ELR (cell line): ENCODE measurements at places on chromosomes 5 and 9.

- no peak for DNase-seq
These were observed 42.6 kb downstream of the MLLT3 start for GRCh38 chr9:20579524-20580314.

DNA sequence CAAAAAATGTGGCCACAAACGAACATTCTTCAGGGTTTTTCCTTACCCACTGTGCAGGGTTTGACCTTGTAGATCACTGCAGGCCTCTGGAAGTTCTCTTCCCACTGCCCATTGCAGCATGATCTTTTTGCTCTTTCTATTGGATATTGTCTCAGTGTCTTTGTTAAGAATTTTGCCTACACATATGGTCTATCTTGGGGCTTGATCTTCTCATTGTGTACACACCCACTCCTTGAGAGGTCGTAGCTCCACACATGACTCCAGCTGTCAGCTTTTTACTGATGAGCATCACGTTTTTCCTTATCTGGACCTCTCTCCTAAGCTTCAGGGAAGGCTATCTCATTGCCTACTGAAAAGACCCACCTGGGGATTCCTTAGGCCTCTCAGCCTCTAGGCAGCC, 3.0 kb upstream of the GLRX start:
- DNase-seq: no peak

DNA sequence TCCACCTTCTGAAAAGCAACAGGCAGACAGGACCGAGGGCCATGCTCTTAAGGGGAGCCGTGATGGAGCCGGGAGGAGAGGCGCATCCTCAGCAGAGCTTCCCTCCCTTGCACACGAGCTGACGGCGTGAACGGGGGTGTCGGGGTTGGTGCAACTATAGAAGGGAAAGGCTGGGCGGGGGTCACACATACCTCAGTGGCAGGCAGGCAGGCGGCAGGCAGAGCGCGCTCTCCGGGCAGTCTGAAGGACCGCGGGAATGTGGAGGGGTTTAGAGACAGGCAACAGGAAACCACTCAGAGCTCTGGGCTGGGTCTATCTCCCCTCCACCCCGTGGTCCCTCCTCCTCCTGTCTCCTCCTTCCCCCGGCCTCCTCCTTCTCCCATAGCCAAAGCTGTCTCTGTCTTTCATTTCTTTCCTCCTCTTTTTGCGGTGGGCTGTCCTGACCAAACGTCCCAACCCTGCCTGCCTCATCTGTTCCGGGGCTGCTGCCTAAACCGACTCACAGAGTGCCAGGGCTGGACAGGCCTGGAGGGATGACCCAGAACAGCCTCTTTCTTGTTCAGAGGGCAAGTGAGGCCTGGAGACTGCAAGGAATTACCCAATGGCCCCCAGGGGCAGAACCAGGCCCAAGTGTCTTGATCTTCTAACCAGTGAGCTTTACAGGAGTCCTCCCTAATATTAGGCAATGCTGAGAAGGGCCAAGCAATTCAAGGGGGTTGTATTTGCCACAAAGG, at the start of gene SPARC:
Gene SPARC (minus strand): TSS at position 242 of the 734 bp plus-strand sequence. CDS start 10,727 bp downstream, outside the sequence.
- DNase-seq: peak; percentile 94

GRCh38 chr9:125758986-125759763, 12.0 kb downstream of the PBX3 start:
- no peak for DNase-seq

DNA sequence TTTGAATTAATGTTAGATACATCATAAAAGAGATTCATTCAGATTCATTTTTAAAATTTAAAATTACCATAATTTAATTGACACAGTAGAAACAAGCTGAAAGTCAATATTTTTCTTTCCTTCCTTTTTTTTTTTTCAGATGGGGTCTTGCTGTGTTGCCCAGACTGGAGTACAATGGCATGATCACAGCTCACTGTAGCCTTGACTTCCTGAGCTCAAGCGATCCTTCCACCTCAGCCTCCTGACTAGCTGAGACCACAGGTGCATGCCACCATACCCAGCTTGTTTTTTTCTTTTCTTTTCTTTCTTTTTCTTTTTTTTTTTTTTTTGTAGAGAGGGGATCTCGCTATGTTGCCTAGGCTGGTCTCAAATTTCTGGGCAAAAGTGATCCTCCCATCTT, 131.6 kb upstream of the TBCA start:
- no peak for DNase-seq

DNA sequence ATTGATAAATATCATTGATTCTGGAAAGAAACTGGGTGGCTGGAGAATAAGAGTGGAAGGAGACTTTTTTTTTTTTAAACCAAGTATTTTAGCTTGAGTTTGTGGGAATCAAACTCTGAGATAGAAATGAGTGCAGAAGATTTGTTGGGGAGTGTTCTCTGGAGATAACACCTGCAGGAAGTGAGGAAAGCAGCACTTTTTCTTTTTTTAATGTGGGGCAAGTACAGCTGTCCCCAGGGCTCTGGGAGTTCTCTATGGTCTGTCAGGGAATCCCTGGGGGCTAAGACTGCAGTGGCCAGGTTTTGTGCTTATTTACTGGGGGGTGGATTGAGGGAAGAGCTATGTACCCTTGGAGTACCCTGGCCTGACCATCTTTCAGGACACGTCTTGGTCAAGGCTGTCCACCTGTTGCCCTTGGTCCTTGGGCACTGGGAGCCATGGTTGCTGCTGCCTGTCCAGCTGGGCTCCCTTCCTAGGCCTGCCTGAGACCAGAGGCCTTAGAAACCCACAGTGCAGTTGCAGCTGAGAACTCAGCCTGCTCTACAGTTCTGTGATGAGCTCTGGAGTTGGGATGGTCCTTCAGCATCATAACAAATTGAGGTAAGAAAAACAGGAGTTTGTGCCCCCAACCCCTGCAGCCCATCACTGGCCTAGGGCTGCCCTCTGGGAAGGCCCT, 85.8 kb downstream of the PHAX start:
- no peak for DNase-seq

- DNase-seq: no peak
These were observed 946.3 kb downstream of the DTWD2 start for GRCh38 chr5:118042076-118042475.

DNA sequence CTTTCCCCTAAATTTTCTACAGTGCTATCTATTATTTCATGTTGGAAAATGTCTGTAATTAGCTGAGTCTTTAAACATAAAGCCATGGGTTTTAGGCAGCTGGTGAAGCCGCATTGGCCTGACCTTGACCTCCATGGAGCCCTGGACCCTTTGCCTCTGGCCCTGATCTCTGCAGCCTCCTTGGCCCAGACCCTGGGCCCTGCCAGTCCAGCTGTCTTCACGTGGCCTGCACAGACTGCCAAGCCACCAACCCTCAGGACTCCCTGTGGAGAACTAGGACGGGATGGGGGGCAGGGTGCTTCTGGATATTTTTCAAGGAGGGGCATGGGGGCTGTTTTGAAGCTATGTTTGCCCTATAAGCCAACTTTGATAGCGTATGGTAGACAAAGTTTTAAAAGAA, 29.8 kb upstream of the PPARGC1B start:
- DNase-seq: no peak

DNA sequence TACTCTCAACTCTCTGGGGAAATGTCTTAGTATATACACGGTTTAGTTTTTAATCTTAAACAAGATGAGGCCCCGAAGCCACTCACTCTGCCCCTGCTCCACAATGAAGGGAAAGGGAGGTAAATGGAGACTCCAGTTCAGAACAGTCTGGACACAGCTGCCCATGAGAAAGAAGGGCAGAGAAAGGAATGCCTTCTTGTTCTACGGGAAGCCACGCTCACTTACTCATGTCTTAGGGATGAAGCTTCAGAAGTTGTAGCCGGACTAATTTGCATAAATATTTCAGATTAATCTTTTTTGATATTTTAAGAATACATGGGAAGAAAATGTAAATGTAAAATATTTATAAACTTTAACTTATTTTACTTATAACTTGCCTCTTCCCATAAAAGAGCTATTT, 94.0 kb downstream of the COL23A1 start:
- peak; percentile 9 for DNase-seq

DNA sequence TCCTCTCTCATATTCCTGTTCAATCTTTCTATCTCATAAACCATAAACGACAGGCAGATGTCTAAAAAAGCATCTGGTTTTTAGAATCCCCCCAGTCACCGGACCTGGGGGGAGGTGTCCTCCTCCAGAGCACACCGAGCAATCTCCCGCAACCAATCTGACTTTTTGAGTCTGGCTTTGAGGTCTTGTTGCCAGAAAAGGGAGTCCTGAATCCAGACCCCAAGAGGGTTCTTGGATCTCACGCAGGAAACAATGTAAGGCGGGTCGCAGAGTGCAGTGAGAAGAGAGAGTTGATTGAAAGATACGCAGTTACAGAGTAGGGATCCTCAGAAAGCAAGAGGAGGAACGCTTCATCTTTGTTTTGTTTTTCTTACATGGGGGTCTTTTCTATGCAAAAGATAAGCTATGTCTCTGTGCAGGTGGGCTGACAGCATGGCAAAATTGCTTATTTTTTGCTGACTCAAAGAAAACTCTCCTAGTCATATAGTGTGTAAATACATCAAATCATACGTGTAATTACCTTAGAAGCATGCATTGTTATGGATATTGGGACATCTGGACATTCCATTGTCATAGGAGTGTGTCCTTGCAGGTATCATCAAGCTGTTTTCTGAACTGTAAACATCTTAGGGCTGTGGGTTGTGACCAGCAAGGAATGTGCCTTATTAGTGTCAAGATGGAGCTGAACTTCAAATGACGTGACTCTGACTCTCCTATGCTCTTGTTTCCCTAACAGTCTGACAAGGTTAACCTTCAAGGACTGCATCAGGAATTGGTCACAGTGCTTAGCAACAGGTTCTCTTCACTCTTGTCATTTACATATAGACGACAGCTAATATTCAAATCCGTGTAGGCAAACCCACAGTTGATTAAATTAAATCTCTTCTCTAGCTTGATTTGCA, 159.3 kb upstream of the DAPK1 start:
- DNase-seq: no peak

DNA sequence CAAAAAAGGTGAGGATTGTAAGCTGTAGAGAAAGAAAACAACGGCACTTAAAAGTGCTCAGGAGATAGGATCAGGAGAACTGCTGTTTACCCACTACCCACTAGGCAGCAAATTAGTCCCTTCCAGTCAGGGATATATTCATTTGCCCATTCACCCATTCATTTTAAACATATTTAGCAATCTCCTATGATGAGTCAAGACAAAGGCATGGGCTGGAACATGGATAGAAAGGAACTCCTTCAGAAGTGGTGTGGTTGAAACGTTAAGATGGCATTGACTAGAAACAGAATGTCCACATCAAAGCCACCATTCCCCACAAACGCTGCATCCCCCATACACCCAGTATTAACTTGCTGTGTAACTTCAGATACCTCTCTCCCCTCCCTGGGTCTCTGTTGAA, 225.7 kb downstream of the ASTN2 start:
- DNase-seq: no peak

DNA sequence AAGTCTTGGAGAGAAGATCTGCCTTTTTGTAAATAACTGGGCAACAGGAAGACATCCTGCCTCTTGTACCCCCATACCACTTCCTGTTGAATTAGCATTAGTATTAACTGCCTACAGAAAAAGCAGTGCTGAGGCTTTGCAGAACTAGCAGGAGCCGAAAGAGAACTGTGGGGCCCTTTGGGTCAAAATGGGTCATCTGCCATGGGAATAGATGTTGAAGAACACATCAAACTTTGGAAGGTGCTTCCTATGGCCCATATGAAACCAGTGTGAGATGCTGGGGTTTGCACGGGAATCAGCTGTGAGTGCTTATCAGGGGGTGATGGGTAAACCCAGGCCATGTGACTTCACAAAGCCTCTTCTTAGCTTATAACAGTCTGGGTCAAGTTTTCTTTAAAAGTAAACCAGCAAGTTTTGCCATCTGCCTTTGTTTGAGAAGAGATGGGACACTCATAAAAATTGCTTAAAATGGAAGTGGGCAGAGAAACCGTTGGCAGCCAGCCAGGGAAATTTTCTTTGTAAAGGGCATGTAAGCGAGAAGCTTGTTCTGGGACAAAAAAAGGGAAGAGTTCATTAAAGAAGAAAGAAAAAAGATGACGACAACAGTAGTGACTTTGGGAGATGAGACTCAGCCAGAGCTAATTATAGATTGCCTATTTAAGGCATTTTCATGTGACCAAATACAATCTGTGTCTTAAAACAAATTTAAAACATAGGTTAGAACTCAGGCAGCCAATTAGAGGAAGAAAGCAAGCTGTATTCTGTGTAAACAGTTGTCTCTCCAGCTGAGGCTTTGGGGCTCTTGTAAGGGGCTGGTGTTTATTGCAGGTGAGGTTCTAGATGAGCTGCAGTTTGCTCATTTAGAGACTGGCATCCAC, 4.4 kb downstream of the SLC25A25 start:
- DNase-seq: peak; percentile 35

GRCh38 chr5:168215646-168216045, 75.8 kb upstream of the WWC1 start:
- no peak for DNase-seq

DNA sequence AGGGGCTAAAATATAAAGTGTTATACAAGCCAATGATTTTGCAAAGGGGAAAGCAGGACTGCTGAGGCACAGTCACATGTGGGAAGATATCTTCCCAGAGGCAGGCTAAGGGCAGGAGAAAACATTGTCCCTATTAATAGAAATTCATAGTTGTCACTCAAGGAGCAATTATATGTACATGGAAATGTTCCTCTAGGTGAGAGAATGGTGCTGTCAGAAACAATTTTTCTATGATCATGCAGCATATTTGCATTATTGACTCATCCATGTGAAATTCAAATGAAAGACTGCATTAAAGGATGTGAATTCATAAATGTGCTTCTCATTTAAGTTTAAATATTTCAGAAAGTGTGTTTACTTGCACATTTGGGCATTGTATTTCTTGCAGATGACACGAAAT, 775.9 kb upstream of the CDH9 start:
- no peak for DNase-seq

DNA sequence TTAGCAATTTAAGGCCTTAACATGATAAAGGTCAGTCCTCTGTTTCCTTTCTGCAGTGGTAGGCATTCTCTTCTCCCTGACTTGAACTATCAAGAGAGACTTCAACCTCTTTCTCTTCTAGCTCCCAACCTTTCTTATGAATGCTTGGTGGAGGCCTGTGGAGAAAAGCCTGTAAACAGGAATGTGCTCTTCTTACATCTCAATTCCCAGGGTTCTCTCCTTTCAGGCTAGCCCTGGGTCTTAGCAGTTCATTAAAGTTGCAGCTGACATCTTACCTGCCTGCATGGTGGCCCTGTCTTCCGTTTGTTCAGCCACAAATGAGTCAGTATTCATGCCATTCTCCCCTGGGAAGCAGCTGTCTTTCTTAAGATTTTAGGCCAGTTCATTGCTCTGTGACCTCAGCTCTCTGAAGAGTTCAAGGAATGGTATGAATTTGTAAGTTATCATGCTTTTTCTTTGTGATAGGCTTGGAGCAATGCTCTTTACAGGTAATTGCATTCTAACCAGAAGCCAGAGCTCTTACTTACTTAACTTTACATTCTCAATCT, 77.8 kb downstream of the ADCY2 start:
- DNase-seq: no peak

DNA sequence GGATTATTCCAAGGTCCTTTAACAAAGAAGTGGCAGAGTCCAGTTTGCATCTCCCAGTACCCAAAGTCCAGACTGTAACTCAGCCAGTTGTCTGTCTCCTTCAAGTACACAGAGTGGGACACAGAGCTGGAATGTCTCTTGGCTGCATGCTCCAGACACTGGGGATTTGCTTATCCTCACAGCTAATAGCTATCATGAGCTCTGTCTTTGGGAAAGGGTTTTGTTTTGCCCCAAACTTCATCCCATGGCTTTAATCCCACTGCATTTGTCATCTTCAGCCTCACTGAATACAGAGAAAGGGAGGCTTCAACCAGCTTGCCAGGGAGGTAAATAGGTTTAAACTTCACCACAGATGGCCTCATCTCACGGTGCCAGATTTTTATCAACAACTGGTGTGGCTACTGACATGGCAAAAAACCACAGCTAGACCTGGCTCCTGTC, 412.2 kb upstream of the SLC24A2 start:
- DNase-seq: no peak

GRCh38 chr5:14588758-14589543, 7.4 kb downstream of the OTULINL start:
- no peak for DNase-seq
